Fibroblast of skin of back (primary cell): ENCODE measurements at places on chromosomes 12 and 14.

DNA sequence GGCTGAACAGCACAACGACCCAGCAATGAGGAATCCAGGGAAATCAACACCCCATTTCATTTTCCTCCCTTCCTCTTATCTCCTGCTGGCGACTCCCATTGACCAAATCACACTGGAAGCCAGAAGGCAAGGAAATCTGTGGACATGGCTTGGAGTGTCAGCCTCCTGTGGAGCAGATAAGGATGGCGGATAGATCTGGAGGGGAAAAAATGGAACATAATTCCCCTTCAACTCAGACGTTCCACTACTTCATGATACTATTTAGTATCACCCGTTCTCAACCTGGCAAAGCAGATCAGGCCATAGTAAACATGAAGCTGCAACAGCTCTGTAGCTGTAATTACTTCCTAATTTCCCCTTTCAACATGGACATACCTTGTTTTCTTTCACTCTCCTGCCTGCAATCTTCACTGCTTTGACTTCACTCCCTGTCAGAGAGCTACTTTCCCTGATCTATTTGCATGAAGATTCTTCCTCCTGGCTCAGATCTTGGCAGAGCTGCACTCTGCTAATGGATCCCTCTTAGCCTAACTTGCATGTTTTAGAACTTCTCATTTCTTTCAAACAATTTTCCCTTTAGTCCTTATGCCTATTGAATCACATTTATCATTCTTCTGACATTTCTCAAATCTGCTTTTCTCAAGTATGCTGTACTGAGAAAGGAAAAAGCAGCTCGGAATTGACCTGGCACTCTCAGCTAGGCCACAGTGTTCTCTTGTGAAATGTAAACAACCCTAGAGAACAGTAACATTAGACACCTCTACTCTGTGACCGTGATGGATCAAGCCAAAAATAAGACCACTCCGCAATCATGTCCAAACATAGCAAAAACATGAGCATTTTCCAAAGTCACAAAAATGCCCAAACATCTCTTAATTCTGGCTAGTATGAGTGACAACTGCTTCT is 135.1 kb downstream of the ETNK1 start:
- no peak for DNase-seq

DNA sequence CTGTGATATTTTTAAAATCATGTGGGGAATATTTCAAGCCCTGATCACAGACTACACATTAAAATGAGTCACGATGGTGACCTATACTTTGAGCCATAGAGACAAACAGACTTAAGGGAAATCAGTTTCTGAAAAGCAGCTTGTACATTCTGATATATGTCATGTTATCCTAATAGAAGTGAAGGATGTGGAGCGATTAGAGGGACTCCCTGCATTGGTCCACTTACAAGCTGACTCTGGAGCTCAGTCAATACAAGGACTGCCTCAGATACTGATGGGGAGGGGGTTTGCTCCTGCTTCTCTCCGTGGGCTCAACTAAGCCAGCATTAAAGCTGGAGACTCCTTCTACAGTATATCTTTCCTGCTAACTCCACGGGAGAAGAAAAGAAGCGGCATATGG is 173.5 kb downstream of the ALG10B start:
- DNase-seq: no peak

DNA sequence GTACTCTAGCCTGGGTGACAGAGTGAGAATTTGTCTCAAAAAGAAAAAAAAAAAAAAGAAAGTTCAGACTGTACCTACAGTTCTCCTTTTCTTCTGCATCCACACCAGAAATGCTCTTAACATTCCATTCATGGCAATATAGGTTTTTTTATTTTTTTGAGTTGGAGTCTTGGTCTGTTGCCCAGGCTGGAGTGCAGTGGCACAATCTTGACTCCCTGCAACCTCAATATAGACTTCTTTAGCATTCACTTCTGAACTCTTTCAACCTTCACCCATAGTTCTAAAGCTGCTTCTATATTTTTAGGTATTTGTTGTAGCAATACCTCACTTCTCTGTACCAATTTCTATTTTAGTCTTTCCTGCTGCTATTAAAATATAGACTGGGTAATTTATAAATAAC is 1095.7 kb downstream of the FLRT2 start:
- DNase-seq: peak; percentile 16

DNA sequence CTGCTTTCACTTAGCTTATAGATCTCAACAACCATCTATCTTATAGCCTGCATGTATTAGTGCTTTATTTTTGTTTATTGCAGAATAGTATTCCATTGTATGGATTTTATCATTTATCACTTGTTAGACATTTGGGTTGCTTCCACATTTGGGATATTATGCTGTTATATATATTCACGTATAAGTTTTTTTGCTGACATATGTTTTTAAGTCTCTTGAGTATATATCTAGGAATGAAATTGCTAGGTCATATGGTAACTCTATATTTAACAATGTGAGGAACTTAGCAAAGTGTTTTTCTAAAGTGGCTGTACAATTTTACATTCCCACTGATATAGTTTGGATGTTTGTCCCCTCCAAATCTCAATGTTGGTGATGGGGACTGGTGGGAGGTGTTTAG is 208.1 kb downstream of the CPNE8 start:
- DNase-seq: no peak

DNA sequence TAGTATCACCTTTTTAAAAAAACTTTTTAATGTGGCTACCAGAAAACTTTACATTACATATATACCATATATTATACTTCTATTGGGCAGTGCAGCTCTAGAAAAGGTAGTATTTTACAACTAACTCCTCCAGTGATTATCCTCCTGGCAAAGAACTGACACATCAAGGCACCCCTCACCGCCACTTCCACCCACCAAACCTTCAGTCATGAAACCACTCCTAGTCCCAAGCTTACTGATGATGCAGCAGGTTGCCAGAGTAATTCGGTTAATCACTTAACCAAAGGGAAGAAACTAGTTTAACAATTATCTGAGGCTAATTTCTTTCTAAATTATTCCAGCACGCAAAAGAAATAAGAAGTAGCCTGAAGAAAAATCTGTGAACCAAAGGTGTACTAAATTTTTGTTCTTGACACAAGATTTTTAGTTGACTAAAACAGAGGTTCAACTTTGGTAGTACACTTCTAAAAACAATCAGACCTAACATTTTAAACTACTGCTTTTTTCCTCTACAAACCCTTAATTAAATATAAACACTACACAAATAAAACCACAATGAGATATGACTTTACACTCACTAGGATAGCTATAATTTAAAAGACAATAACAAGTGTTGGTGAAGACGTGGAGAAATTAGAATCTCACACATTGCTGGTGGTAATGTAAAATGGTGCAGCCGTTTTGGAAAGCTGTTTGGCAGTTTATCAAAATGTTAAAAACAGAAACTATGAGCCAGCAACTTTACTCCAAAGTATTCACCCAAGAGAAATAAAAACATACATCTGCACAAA is 16.7 kb downstream of the SPPL3 start:
- no peak for DNase-seq

DNA sequence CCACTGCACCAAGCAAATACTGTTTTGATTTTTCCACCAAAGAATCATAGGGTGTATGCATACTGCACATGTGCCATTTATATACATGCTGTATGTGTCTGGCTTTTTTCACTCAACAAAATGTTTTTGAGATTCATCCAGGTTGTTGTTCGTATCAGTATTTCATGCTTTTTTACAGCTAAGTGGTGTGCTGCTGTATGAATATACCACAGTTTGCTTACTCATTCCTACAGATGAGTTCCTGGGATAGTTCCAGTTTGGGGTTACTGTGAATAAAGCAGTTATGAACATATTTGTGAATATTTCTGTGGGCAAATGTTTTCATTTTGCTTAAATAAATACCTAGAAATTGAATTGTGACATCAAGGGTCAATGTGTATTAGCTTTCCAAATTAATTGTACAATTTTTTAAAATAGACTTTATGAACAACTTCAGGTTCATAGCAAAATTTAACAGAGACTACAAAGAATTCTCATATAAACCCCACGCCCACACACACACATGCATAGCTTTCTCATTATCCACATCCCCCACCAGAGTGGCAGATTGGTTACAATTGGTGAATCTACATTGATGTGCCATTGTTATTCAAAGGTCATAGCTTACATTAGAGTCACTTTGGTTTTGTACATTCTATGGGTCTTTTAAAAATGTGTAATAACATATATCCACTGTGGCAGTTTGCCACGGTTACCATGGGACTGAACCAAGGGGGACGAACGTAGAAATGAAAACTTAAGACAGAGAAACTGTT is 6.9 kb upstream of the KRT6A start:
- peak; percentile 85 for DNase-seq

GRCh38 chr12:96107236-96107635 is 71.8 kb upstream of the LTA4H start:
- no peak for DNase-seq

GRCh38 chr12:113136128-113136989 is 798 bp upstream of the RASAL1 start:
- DNase-seq: no peak

DNA sequence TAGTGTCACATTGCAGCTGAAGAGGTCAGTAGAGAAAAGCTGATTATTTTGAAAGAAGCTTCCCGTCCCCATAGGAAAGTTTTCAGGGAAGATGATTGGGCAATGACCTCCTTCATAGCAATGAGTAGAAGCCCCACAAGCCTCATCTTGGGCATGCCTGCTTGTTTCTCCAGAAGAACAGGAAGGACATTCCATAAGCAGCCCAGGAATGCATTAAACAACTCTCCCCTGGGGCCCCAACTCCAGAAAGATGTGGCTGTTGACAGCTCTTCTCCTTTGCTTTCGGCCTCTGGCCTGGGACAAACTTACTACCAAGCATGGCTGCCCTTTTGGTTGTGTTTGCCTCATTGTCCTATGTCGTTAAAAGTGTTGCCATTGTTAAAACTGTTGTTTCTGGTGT is 5.7 kb upstream of the VDR start:
- DNase-seq: peak; percentile 89

GRCh38 chr12:65123435-65124063 is 2.4 kb upstream of the WIF1 start:
- DNase-seq: peak; percentile 42

DNA sequence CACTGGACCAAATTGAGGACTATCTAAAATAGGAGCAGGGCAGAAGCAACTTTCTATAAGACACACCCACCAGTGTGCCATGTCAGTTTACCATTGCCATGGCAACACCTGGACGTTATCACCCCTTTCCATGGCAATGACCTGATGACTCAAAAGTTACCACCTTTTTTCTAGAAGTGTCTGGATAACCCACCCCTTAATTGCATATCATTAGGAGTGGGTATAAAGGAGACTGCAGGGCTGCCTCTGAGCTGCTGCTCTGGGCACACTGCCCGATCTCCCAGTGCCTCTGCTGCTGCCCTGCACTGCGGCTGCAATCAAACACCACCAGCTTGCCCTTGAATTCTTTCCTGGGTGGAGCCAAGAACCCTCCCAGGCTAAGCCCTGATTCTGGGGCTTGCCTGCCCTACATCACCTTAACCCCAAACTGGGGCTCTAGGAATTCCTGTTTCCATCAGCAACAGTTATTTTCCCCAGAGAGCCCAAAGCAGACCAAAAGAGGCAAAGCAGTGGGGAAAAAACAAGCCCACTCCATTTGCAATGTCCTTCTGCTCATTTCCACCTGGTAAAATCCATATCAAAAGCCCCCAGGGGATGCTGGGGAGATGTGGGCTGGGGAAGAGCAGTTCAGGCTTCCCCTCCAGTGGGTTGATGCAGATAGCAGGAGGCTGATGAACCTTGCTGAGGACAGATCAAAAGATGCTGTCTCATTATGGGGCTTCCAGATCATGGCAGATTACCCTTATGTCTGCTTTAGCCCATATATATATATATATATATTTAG is 129.5 kb upstream of the NCOR2 start:
- no peak for DNase-seq

- DNase-seq: peak; percentile 18
These were observed 677 bp upstream of the AP4S1 start for GRCh38 chr14:31024577-31025366.

GRCh38 chr12:92539976-92540781 is 162.6 kb upstream of the PLEKHG7 start:
- no peak for DNase-seq

DNA sequence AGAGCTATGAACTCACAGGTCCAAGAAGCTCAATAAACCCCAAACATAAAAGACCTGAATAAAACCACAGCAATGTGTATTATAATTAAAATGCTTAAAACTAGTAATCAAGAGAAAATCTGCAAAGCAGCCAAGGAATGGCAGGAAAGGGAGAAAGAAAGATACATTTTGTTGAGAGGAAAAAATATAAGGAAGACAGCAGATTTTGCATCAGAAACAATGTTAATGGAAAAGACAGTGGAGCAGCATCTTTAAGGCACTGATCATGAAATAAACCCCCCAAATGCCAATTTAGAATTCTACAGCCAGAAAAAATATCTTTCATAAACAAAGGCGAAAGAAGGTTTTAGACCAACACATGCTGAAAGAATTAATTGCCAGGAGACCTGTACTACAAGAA is 39.3 kb downstream of the RAN start:
- no peak for DNase-seq

GRCh38 chr12:47561746-47562145 is 144.1 kb downstream of the RPAP3 start:
- DNase-seq: no peak

GRCh38 chr12:45912774-45913173 is 77.6 kb downstream of the SCAF11 start:
- DNase-seq: no peak

DNA sequence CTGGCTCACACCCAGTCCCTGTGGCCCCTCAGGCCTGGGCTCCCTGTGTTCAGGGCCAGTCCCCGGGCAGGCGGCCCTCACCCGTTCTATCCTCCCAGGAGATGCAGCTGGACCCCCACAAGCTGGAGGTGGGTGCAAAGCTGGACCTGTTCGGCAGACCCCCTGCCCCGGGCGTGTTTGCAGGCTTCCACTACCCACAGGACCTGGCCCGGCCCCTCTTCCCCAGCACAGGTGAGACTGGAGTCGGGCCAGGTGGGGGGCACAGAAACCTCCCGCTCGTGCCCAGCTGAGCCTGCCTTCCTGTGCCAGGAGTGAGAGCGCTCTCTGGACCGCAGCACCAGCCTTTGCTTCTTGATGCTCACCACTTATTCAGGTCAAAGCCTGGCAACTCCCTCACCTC is 33.7 kb downstream of the LRCOL1 start:
- DNase-seq: no peak

DNA sequence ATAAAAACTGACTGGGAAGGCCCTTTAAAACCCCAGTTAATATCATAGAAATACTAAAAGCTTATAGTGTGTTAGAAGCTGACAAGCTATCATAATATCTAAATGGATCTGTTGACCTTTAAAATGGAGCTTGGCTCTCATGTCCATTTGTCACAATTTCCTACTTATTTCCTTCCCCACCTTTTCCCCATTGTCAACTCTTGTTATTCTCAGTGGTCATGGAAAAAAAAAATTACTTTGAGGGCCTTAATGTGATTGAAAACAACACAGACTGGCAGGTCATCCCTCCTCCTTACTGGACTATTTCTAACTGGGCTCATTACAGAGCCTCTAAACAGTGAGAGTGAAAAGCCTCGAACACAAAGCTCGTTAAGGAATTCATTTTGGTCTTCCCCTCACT is 13.7 kb upstream of the WNK1 start:
- no peak for DNase-seq

DNA sequence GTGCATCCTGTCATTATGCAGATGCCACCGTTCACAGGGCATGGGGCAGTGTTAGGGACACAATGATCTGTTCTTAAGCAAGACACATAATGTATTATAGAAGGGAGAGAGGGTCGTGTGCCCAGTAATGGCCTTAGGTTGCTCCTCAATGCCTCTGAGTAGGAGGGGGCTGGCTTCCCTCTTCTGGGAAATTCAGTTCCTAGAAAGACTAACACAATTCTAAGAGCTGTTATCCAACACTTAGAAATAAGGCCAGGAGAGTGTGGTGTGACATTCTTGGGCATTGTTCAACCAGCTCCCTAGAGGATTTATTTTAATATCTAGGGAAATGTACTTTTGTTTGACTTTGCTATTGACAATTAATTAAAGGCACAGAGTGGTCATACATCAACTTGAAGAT is 118.5 kb downstream of the ADCK1 start:
- DNase-seq: no peak
